ENCODE measurements at places on chromosomes 2 and 18.

- DNase-seq, result peak; percentile 47
Measured at GRCh38 chr2:190607014-190607597, 41.8 kb upstream of the NAB1 start.

GRCh38 chr18:36660311-36660710 is 168.5 kb downstream of the TPGS2 start:
- DNase-seq, result no peak

DNA sequence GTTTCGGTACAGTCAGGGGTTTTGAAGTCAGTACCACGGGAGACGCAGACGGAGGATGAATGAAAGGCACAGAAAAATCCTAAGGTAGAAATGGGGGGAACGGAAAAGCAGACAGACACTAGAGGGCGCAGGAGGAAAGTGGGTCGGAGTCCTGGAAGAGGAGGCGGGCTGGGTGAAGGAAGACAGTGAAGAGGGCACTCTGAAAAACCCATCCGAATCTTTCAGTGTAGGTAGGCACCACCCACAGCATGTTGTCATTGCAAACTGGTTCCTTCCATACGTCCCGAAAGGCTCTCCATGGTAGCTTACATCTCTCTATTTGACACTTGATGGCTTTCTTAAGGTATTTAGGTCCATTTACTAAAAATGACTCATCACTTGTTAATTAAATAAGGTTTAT is 18.5 kb upstream of the ZNF236 start:
- DNase-seq, result peak; percentile 44

GRCh38 chr2:49241991-49242390 is 87.7 kb upstream of the FSHR start:
- peak; percentile 75 for DNase-seq

GRCh38 chr2:168939061-168939460 is 38.0 kb downstream of the G6PC2 start:
- no peak for DNase-seq

All from AG10803 (cell line).